ENCODE measurements at places on chromosomes 6 and 20.

GRCh38 chr6:158631678-158632537 is 12.6 kb downstream of the DYNLT1 start:
- no peak for DNase-seq

- DNase-seq, result no peak
Observed at GRCh38 chr20:45091366-45091765, 9.6 kb downstream of the KCNS1 start.

- no peak for DNase-seq
Observed at GRCh38 chr6:41457303-41457670, 88.9 kb upstream of the FOXP4 start.

DNA sequence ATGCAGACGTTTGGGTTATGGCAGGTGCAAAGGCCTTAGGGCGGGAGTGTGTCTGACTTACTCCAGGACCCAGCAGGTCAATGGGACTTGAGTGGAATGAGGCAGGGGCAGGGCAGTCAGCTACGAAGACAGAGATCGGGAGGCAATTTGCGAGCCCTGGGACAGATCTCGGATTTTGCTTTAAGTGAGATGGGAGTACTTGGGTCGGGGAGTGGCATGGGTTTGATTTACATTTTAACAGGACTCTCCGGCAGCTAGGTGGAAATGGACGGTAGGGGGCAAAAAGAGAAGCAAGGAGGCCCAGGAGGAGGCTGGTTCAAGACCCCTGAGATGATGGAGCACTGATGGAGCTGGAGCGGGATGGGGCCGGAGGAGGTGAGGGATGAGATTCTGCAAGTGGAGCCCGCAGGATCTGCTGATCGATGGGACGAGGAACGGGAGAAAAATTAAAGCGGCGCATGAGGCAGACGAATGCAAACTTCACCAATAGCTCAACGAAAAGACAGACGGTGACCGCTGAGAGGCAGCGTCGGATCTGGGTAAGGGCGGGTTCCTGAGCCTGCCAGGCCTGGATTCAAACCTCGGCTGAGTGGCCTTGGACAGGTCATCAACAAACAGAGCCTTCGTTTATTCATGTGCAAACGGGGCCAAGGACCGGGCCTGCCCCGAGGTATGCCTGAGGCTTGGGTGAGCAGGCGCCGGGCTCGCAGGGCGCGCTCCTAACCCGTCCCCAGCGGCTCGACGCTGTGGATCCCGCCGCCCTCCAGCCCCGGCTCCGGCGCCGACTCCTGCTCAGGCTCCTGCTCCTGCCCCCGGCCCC is 756 bp upstream of the RBCK1 start:
- DNase-seq, result peak; percentile 38

Data from NCI-H1092 (cell line).